ENCODE measurements at places on chromosomes 3 and 15.

DNA sequence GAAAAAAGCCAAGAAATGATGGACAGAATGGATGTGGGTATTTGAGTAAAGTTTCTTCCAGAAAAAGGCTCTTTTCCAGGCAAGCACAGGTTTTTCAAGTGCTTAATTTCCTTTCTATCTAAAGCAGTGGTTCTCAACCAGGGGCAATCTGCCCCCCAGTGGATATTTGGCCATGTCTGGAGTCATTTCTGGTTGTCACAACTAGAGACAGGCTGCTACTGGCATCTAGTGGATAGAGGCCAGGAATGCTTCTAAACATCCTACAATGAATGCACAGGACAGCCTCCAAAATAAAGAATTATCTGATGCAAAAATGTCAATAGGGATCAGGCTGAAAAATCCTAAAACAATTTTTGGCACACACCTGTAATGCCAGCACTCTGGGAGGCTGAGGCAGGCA is 23.9 kb downstream of the SEC22C start:
- no peak for DNase-seq

DNA sequence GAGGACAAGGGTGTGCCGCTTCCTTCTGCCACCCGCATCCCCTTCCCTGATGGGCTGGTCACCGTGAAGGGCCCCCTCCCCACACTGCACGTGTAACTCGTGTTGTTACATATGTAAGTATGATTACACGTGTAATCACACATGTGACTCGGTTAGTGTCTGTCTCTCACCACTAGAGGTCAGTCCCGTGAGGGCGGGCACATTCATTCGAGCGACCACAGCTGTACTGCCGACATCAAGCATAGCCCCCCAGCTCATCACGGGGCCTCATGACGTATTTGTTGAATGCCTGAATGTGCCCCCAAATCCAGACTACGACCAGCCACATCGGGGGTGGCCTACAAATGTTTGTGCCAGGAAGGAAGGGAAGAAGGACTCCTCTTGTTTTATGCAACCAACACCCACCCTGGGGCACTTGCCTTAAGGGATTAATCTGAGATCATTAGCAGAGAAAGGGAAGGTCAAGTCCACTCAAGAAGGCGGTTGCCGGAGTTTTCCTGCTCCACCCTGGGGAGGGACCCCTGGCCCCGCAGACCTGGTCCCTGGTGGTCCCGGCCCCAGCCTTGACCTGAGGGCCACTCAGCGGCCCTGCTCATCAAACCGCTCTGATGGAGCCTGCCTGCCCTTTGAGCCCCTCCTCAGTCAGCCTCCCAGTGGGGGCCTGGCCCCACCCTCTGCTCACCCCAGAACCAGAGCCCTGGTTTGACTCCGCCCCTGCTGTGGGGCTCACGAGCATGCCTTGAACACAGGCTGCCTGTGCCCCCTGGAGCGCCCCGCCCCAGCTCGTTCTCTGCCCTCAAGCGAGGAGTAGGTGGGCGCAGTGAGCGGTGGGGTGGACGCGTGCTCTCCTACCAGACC is 52.8 kb downstream of the RGMA start:
- no peak for DNase-seq

DNA sequence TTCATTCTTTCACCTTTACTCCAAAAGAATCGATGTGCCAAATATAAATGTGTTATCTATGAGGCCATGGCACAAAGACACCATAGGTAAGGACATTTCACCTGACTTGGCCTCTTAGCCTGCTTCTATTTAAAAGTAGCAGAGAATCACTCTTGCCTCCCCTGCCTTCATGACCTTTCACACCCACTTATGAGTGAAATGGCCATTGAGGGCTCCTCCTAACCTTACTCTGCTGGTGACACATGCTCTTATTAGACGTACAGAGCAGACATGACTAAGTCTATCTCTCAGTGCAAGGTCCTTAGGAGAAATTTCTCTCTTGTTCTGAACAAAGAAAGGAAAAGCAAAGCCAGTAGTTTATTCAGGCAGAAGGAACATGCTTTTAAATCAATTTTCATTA is 150.7 kb downstream of the LRTM1 start:
- DNase-seq, result no peak

- DNase-seq, result peak; percentile 82
Observed at GRCh38 chr15:57003418-57003817, 85.0 kb downstream of the TCF12 start.

GRCh38 chr15:49723981-49724380 is 103.1 kb downstream of the DTWD1 start:
- no peak for DNase-seq

GRCh38 chr3:105327662-105328337 is 38.9 kb upstream of the ALCAM start:
- no peak for DNase-seq

DNA sequence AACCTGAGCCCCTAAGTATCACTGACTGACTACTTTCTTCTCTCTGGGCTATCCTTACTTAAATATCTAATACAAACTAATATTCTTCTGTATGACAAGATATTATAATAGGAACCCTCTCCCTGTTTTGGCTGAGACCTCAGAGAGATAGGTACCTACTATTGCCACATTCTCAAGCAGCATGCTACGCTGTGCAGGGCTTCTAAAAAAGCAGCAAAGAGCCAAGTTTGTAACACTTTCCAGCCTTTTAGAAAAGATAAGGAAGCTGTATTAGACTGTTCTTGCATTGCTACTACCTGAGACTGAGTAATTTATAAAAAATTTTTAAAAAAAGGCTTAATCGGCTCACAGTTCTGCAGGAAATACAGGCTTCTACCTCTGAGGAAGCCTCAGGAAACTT is 126.8 kb upstream of the ABI3BP start:
- DNase-seq, result no peak

GRCh38 chr3:189903562-189904250 is 217.0 kb downstream of the P3H2 start:
- DNase-seq, result no peak

- DNase-seq, result no peak
Observed at GRCh38 chr3:46930945-46931403, 45.6 kb downstream of the CCDC12 start.

DNA sequence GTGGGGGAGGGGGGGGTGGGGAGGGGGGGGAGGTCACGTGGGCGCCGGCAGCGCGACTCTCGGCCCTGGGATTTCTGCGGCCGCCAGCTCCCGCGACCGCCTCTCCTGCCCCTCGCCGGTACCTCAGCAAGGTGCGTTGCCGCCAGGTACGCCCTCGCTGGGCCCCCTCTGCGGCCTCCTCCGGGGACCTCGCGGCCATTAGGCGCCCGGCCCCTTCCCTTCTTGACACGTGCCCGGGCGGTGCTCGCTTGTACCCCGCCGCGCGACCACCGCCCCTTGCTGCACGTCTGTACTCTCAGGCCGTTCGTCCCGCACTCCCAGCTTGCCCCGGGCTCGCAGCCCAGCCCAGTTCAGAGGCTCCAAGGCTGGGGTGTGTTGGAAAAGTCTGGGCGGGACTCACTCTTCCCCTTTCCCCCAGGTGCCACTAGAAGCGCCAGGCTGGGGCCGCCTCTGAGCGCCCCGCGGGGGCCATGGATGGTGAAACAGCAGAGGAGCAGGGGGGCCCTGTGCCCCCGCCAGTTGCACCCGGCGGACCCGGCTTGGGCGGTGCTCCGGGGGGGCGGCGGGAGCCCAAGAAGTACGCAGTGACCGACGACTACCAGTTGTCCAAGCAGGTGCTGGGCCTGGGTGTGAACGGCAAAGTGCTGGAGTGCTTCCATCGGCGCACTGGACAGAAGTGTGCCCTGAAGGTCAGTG is at the start of gene MAPKAPK3:
Gene MAPKAPK3 (plus strand): TSS at position 56 of the 696 bp plus-strand sequence. CDS start 415 bp downstream, at position 471.
- no peak for DNase-seq

GRCh38 chr3:38129058-38129457 is 7.9 kb downstream of the ACAA1 start:
- DNase-seq, result no peak

- DNase-seq, result no peak
Observed at GRCh38 chr3:22536541-22536940, 666.6 kb upstream of the UBE2E2 start.

DNA sequence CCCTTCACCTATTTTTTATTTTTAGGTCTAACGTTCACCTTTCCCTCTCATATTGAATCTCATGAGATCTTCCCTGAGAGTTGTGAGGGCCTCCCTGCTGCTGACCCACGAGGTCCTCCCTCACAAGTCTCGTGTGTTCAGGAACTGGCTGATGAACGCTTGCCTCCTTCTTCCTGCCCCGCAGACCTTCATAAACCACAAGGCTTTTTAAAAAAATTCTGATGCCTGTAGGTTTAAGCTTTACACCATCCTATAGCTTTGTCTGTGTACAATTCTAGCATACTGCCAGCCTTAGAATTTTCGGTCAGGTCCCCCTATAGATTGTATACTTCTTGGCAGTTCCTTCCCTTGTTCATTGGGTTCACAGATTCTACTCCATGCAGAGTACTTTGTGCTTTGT is 50.5 kb downstream of the CHST2 start:
- no peak for DNase-seq

DNA sequence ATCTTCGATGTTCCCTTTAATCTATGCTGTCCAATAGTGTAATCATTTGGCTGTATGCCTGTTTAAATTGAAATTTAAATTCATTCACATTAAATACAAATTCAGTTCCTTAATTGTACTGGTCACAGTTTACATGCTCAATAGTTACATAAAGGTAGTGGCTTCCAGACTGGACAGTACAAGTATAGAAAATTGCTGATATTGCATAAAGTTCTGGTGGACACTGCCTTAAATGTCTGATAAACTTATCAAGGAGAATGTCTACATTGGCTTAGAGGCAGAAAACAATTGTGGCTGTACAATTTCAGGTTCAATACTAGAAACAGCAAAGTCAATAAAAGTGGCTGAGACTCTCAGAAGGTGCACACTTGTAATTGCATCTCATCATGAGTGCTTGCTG is 365.2 kb downstream of the RBMS3 start:
- no peak for DNase-seq

DNA sequence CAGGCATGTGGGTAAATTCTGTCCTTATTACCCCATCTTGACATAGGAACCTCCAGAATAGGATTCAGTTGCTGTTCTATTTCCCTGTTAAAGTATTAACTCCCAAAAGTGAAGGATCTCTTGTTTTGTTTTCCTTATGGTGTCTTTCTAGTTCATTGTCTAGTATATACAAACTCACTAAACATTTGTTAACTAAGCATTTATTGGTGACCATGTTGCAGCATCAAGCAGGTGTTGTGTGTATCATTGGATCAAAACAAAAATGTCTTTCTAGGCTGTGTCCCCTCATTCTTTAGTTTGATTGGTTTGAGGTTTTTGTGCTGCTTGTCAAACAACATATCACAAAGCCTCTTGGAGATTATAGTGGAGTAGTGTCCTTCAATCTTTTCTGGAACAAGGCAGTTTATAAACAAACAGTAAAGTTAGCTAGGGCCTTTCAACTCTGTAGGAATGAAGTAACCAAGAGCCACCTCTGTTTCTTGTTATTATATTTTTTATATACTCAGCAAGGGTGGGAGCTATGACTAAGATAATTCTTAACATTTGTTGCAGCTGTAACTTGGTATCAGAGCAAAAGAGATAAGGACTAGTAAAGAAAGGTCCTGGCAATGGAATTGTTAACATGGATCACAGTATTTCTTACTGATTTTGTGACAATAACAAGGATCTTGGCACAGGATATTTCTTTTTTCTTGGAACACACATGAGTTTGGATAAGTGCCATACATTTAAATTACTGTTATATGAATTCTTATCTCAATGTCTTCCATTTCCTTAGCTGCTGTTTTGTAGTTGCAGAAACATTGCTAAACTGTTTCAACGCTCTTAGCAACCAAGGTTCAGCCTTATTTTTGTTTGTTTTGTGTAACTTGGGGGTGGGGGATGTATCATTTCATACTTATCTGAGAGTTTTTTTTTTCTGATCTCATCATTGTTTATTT is 49.3 kb downstream of the TMOD3 start:
- no peak for DNase-seq

GRCh38 chr15:28987337-28987736 is 101.6 kb downstream of the APBA2 start:
- no peak for DNase-seq

DNA sequence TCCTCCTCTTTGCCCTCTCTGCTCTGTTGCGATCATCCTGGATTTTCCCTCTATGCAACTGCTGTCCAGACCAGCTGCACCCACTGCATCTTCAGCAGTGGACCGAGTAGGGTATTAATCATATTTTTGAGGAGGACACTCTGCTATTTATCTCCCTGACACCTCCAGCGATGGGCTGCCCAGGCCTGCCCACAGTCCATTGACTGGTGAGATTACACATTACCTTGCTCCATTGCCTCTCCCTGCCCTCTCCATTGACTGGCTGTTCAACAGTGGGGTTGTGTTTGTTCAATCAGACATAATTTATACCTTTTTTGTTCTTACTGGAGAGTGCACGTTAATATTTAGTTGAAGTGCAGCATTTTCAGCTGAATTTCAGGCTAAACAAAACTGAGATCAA is 559.3 kb upstream of the ARRDC4 start:
- DNase-seq, result no peak

DNA sequence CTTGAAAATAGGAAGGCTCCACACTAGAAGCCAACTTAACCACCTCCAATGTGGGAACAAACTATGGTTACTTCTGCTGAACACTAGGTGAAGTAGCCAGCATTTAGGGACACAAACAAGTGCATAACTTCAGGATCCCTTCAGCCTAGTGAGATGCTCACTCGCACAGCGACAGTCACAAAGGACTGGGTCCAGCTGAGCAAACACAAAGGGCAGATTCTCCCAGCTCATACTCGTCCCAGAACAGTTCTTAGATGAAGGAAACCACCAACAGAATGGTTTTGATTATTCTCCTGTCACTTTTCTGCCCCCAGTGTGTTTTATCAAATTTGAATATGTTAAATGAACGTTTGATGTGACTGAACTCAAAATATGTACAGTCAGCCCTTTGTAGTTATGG is 201.6 kb downstream of the KCNAB1 start:
- DNase-seq, result no peak

DNA sequence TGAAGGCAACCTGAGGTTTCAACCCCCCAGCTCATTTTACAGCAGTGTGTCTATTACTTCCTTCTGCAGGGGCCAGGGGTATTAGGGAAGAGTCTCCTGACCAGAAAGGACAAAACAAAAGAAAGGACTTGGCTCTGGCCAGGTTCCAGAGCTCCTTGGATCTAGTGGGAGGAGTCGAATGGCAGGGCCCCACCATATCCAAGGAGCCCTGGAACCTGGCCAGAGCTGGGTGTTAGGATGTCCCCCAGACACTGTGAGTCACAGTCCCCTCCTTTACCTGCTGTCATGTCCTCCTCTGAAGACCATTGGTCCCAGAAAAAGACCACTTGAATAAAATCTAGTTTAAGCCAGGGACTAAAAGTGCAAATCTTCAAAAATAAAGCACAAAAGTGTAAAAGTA is 113.2 kb downstream of the EEFSEC start:
- DNase-seq, result no peak

- no peak for DNase-seq
Observed at GRCh38 chr3:87272718-87273341, 3.6 kb downstream of the POU1F1 start.
